ENCODE measurements at places on chromosomes 2 and 18.

DNA sequence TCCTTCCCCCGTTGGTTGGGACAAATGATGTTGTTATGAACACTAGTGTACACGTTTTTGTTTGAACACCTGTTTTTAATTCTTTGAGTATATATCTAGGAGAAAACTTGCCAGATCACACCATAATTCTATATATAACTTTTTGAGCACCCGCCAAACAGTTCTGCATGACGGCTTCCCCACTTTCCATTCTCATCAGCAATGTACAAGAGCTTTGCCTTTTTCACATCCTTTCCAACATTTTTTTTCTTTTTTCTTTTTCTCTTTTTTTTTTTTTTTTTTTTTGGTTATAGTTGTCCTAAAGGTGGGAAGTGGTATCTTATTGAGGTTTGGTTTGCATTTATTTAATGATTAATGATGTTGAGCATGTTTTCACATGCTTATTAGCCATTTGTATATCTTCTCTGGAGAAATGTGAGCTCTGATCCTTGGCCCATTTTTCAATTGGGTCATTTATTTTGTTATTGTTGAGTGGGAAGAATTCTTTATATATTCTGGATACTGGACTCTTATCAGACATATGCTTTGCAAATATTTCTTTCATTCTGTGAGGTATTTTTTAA is 86.9 kb upstream of the ZC3H15 start:
- no peak for DNase-seq

GRCh38 chr18:51192026-51192425 is 5.5 kb downstream of the MEX3C start:
- DNase-seq, result no peak

DNA sequence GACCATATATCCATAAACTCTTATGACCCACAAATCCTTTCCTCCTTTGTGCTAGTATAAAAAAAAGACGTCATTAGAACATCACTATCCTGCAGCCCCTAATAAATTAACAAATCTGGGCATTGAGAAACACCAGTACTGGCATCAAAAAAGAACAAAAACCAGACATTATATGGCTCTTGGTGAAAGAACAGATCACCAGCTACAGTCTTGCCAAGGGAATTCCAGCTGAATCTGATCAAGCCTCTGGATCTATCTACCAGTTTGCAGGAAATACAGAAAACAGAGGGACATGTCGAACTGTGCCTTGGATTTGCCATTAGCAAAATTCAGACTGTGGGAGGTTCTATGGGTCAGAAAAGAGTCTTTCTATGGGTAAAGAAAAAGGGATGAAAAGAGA is 93.7 kb upstream of the DDX18 start:
- no peak for DNase-seq

GRCh38 chr2:132374151-132374550 is 42.5 kb upstream of the GPR39 start:
- no peak for DNase-seq

DNA sequence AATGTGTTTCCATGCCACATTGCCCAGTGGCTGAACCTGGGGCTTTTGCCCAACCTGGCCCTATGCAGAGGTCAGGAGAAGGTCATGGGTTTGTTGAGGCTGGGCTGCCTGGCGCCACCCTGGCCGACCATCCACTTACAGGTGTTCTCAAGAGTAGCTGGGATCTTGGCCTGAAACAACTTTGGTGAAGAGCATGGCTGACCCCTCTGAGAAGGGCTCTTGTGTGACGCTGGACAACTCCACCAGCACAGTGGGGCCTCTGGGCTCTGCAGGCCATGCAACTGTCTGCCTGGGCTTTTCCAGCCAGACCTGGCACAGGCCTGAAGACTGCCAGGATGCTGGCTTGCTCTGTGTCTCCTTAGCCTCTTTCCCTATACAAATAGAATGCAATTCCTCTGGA is 76.4 kb upstream of the ZNG1B start:
- DNase-seq, result no peak

DNA sequence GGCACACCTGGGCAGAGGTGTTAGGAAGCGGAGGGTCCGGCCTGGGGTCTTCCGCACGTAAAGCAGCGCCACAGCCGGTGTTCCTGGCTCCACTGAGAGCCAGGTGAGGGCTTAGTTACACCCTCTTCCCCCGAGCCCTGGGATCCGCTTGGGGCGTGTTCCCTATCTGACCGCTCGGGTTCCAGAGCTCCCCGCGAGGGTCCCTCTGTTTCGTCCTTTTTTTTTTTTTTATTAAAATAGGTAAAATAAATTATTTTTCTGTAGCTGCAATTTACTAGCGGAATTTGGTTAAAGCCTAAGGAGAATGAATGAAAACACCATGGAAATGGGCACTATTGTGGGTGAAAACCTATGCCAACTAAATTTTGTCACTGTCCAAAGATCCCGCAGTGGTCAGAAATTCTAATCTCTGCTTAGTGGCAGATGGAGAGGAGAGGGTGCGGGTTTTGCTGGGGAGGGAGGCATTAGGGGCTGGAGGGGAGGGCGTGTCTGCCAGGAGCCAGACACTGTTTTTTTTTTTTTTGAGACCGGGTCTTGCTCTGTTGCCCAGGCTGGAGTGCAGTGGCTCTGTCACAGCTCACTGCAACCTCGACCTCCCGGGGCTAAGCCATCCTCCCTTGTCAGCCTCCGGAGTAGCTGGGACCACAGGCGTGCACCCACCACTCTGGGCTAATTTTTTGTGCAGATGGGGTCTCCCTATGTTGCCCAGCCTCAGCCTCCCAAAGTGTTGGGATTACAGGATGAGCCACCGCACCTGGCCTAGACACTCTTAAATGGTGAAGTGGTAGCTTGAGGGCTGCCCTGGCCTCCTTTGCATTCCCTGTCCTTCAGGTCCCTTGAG is 834 bp downstream of the PDCL3 start:
- no peak for DNase-seq

DNA sequence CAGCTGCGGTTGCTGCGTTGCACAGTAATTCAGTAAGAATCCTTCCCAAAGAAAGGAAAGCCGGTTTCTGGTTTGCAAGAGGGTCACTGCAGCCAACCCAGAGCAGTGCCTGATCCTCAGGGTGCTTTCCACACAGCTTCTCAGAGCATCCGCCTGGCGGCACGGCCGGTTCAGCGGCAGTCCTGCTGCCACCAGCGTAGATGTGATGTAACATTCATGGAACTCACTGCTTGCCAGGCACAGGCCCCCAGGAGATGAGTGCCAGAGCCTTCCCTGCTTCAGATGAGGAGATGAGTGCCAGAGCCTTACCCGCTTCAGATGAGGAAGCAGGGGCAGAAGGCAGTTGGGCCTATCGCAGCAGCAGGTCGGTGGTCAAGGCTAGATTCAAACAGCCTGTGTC is 230.2 kb downstream of the GBX2 start:
- no peak for DNase-seq

GRCh38 chr18:41992066-41992465 is 37.0 kb downstream of the PIK3C3 start:
- DNase-seq, result peak; percentile 54

DNA sequence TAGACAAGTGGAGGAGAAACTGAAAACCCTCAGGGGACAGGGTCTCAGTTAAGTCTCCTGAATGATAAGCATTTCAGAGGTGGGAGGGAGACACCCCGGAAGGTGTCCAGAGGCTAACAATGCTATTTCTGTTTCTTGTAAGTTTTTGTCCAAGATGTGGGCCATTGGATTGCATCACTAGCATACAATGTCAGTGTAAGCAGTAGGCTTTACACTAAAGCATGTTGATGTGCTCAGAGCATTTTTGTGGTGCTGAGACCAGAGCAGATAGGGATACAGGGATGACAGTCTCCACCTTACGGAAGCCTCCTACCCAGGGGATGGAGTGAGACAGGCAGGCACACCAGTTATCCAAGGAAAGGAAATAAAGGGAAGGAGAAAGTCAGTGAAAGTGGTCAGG is 2.2 kb upstream of the IL1R1 start:
- DNase-seq, result no peak

GRCh38 chr2:1518867-1519530 is 105.7 kb downstream of the TPO start:
- DNase-seq, result peak; percentile 20

GRCh38 chr18:26406854-26407517 is 141.4 kb downstream of the KCTD1 start:
- DNase-seq, result no peak

- DNase-seq, result no peak
These were observed 56.2 kb downstream of the EFR3B start for GRCh38 chr2:25098056-25098455.

DNA sequence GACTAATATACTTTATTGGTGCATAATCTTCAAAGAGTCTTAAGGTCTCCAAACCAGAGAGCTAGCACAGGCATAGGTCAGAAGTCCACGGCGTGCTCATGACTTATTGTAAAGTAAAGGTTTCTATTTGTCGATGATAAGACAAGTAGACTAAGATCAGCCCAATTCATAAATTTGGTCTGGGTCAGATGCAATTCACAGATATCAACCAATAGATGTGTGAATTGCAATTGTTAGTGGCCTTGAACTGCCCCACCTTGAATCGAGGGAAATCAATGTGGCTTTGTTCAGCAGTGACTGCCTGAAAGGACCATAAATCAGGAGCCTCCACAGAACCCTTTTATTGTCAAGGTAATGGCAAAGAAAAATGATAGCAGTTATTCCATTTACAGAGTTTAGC is 39.1 kb upstream of the CPS1 start:
- no peak for DNase-seq

DNA sequence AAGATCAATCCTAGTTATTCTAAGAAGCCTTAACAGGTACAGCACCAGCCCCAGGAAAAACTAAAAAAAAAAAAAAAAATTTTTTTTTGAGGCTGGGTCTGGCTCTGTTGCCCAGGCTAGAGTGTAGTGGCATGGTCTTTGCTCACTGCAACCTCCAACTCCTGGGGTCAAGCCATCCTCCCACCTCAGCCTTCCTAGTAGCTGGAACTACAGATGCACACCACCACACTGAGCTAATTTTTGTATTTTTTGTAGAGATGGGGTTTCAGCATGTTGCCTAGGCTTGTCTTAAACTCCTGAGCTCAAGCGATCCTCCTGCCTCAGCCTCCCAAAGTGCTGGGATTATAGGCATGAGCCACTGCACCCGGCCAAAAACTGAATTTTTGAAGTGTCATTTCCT is 10.3 kb upstream of the ALPK2 start:
- DNase-seq, result no peak

DNA sequence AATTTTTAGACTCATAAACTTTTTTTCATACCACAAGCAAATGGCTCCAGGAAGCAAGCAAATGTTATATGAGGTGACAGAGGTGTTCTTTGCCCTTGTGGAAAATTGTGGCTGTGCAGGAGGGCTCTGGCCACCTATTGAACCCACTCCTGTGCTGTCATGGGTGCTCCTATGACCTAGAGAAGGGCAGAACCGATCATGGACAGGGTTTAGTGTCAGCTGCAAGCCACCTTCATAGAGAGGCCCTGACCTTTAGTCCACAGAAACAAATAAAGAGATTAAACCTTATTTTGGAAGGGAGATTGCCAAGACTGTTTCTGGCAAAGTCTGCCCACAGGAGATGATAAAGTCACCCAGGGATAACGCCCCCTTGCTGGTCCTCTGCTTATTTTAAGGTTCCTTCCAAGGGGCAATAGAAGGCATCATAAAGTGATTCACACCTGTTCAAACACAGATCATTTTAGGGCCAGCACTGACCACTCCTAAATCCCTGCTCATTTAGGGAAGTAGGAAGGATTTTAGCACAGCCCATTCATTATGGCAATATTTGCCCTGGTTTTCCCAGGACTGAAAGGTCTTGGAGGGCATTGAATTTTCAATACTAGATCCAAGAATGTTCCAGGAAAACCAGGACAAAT is 26.1 kb upstream of the STAT4 start:
- DNase-seq, result no peak

DNA sequence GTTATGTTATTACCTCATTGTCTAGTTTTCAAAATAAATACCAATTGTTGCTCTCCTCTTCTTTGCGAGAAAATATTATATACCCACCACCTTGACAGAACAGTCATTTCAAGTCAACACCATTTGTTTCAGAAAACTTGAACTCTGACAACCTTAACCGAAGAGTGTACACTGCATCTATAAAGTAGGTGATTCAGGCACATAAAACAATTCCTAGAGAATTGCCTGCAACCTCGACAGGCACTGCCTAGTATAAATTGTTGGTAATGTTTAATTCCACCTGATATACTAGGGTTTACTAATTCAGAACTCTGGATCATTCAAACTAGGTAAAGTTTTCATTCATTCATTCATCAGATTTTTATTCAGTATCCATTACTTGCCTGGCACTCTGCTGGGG is 121.8 kb downstream of the AKAIN1 start:
- no peak for DNase-seq

DNA sequence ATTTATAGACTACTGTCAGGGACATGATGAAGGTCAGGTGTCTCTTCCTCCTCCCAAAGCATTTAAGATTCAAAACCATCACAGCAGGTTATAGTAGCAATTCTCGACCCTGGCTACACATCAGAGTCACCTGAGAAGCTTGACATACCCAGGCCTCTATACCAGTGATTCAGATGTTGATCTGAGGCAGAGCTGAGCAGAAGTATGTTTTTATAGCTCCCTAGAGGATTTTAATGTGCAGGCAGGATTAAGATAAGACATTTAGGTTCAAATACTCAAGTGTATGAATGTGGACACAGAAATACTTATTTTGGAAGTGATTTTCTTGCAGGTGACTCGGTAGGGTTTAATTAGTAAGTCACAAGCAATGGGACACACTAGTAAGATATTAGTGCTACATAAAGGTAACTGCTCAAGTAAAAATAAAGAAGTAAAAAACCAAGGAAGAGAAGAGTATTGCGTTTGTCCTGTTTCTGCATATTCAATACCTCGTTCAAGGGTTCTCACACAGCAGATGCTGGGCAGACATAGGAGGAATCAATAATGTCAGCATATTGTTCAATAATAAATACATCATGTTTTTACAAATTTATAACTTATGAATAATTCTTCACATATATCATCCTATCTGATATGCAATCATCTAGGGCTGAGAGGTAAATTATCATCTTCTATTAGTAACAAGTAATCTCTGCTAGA is 7.0 kb downstream of the GCFC2 start:
- no peak for DNase-seq

- peak; percentile 72 for DNase-seq
These were observed 41.6 kb downstream of the KCNE4 start for GRCh38 chr2:223093436-223094241.

GRCh38 chr2:166375736-166376487 is at the start of gene SCN9A:
Gene SCN9A (minus strand): TSS chr2:166375944. CDS start chr2:166311756, 64,188 bp downstream.
- DNase-seq, result peak; percentile 90

- DNase-seq, result no peak
These were observed 4.4 kb downstream of the NFATC1 start for GRCh38 chr18:79400091-79400590.

DNA sequence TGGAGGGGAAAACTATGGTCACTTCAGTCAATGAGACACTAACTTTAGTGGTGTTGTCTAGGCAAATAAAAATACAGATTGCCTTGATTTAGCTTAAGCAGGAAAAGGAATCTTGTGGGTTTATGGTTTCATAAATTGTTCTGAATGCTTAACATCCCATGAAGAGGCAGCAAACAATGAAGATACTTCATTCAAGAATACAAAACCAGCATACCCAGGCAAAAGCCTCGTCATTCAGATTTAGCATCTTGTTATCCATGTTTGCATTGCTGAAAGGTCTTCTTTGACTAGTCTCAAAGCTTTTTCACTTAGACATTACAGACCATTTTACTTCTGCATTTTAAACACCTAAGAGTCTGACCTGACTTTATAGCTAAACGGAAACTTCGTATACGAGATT is 272.7 kb upstream of the FSHR start:
- no peak for DNase-seq

Measured in EL (cell line).